CD4-positive, alpha-beta T cell treated with Interleukin-4 for 4 hours (primary cell): ENCODE measurements at places on chromosomes 7 and 10.

GRCh38 chr7:74655768-74656440, 1.6 kb upstream of the GTF2I start:
- no peak for DNase-seq

- DNase-seq: no peak
These were observed 9.3 kb downstream of the RASGEF1A start for GRCh38 chr10:43257347-43258210.

DNA sequence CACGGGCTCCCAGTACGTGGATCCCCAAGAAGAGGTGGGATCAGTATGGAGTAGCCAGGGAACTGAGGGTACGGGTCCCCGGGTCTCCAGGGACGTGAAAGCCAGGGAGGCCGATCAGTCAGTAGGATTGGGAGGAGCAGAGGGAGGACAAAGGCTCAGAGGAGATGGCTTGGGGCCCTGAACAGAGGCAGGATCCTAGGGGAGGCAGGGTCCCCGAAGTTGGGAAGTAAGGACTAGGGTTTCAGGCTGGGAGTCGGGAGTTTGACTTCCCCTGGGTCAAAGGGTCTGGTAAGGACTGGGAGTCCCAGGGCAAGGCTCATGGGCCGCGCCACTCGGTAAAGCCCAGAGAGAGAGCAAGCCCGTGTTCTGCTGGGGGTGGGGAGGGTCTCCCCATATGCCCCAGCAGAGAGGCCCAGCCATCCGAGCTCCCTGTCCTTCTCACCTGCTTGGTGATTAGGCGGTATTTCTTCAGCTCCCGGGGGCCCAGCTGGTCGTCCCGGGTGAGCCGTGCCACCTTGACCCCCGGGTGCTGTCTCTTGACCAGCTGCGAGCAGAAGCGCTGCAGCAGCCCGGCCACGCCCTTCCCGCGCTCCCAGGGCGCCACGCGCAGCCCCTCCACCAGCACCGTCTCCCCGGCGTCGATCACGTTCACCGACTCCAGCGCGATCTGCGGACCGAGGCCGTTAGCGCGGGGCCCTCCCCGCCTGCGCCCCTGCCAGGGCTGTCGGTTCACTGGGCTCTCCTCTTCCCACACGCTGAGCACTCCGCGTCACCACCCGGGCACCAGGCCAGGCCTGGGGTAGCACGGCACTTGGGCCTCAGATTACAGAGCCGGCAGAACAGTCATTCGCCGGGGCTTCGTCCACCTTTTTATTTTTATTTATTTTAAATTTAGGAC, 7.0 kb downstream of the NAT16 start:
- DNase-seq: no peak

DNA sequence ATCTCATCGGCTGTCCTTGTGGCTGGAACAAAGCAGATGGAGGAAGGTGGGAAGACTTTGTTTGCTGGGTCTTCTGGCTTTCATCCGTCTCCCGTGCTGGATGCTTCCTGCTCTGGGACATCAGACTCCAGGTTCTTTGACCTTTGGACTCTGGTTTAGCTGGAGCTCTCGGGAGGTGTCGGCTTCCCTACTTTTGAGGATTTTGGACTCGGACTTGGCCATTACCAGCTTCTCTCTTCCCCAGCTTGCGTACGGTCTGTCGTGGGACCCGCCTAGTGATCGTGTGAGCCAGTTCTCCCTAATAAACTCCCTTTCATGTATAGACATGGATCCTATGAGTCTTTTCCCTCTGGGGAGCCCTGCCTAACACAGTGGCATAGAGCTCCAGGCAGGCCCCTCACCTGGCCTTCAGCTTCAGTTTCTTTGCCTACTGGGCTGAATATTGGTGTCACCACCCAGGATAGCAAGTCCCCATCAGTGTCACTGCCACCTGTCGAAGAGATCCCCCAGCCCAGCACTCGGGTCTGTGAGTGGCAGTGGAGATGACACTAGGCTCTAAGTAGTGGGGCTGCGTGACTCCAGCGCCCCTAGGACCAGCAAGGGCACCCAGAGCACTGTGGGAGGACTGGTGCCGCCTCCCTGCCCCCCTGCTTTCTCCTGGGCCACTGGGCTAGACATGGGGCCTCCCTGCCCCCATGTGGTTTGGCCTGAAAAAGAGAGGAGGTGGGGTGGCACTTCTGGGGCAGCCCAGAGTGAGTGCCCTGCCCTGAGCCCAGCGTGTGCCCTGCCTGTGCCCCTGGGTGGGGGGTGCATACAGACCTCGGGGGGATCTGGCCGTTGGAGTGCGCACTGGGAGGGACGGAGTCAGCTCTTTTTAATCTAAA, 135.6 kb downstream of the LHPP start:
- no peak for DNase-seq

GRCh38 chr10:72240371-72240770, 24.3 kb upstream of the ASCC1 start:
- DNase-seq: no peak

DNA sequence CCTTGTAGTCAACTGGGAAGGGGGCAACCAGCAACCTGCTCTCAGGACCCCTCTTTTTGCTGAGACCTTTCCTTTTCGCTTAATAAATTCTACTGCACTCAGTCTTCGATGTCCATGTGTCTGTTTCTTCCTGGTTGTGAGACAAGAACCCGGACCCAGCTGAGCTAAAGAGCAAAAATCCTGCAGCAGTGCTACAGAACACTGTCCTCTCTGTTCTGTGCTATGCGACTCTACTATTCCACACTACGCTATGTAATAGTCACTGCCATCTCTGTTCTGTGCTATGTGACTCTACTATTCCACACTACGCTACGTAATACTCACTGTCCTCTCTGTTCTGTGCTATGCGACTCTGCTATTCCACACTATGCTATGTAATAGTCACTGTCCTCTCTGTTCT, 34.3 kb downstream of the DIP2C start:
- DNase-seq: no peak

DNA sequence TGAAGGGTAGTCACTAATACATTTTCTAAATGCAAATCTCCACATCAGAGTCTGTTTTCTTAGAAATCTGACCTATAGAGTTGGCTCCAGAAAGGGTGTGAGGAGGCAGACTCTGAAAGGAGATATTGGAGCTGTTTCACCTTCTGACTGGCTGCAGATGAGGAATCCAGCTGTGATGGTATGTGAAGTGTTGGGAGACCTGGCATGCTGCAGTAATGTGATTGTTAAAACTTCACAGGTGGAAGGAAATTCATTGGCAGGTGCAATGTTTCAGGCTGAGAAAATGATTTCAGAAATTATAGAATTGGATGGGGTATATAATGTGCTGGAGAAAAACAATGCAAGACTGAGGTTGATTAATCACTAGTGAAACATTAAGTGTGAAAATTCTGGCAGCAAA, 1134.0 kb upstream of the LRRN3 start:
- DNase-seq: no peak
